ENCODE measurements at places on chromosomes 6 and 20.

DNA sequence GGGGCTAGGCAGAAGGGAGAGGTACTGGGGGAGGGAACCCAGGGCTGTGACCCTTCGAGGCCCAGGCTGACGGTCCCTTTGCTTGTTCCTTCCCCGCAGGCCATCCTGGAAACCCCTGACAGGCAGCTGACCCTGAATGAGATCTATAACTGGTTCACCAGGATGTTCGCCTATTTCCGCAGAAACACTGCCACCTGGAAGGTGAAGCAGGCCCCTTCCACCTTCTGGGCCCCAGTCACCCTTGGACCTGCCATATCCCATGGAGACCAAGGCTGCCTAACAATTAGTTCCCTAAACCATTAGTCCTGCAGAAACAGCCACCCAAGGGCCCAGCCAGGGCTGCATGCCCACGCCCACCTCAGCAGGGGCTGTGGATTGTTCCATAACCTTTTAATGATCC, 44.9 kb downstream of the FOXP4 start:
- no peak for DNase-seq
- no peak overlapping the region for H3K4me3 ChIP-seq
- no peaks in the 10 kb centered on the region for H3K27me3 ChIP-seq

- no peaks in the 10 kb centered on the region for H3K27me3 ChIP-seq
- no peak for DNase-seq
- H3K27ac ChIP-seq = no peak overlapping the region
- no peak overlapping the region for H3K4me3 ChIP-seq
- H3K36me3 ChIP-seq = no peaks in the 10 kb centered on the region
- peaks cover 4% of the 10 kb centered on the region for H3K4me1 ChIP-seq
Observed at GRCh38 chr6:85602100-85602499, 8.4 kb upstream of the SNX14 start.

- peaks cover 45% of the 10 kb centered on the region for H3K4me1 ChIP-seq
- H3K36me3 ChIP-seq = no peaks in the 10 kb centered on the region
- DNase-seq = no peak
- peaks cover 26% of the 10 kb centered on the region for H3K27me3 ChIP-seq
Observed at GRCh38 chr20:3782597-3782996, 1.3 kb upstream of the SPEF1 start.

DNA sequence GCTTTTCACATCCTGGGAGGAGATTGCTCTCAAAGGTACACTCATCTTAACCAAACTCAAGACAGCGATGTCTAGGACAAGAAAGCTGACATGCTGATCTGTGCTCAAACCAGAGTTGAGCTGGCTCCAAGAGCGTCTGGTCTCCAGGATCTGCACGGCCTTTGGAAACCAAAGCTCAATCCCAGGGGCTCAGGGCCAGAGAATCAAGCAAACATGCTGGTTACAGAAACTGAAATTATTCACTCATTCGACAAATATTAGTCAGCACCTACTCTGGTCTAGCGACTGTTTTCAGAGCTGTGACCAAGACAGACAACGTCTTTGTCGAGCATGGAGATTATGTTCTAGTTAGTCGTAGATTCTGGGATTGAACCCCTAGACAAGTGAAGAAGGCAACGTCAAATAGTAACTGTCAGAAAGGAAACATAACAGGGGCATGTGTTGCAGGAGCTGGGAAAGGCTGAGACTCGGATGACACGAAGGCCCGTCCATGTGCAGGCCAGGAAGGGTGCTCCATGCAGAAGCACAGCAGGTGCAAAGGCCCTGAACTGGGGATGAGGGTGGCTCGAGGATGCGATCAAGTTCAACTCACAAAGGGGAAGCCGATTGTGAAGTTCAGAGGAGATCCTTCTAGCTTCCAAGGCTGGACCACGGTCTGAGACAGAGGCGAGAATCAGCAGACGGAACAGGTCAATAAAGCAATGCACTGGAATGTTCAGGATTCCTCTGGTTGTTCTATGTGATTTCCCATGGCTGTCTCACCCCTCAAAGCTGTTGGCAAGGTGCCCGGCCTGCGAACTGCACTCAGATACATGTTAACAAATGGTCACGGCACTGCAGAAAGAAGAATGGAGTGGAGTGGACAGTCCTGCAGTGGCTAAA, 12.5 kb upstream of the PCK1 start:
- H3K27ac ChIP-seq = no peak overlapping the region
- peak; percentile 53 for DNase-seq
- H3K36me3 ChIP-seq = no peaks in the 10 kb centered on the region
- peaks cover 91% of the 10 kb centered on the region for H3K27me3 ChIP-seq
- peaks cover 11% of the 10 kb centered on the region for H3K4me1 ChIP-seq
- no peak overlapping the region for H3K4me3 ChIP-seq

GRCh38 chr6:169561665-169562064, 140.2 kb downstream of the WDR27 start:
- H3K27me3 ChIP-seq = no peaks in the 10 kb centered on the region
- H3K36me3 ChIP-seq = peaks cover 26% of the 10 kb centered on the region
- H3K4me1 ChIP-seq = no peaks in the 10 kb centered on the region
- DNase-seq = no peak

DNA sequence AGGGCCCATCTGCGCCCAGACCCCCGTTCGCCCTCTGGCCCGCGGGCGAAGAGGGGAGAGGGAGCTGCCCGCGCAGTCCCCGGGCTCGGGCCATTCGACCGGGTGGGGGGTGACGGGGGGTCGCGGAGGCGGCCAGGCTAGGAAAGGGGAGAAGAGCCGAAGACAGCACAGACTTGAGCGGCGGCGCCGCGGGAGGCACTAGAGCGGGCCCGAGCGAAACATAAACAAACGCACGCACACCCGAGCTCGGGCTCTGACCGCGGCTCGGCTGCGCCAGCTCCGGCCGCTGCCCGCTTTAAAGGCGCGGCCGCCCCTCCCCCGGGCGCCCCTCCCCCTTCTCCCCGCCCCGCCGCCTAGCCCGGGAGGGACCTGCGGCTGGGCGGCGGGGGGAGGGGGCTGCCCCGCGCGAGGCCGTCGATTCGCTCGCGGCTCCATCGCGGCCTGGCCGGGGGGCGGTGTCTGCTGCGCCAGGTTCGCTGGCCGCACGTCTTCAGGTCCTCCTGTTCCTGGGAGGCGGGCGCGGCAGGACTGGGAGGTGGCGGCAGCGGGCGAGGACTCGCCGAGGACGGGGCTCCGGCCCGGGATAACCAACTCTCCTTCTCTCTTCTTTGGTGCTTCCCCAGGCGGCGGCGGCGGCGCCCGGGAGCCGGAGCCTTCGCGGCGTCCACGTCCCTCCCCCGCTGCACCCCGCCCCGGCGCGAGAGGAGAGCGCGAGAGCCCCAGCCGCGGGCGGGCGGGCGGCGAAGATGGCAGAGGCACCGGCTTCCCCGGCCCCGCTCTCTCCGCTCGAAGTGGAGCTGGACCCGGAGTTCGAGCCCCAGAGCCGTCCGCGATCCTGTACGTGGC, at the start of gene FOXO3:
Gene FOXO3 (plus strand): TSS at position 455 of the 846 bp plus-strand sequence. CDS start 292 bp downstream, at position 747.
- H3K36me3 ChIP-seq = no peaks in the 10 kb centered on the region
- H3K27ac ChIP-seq = peak within 1 kb of the TSS; percentile 95
- H3K4me1 ChIP-seq = peaks cover 47% of the 10 kb centered on the region
- H3K4me3 ChIP-seq = peak within 1 kb of the TSS; percentile 94
- H3K27me3 ChIP-seq = no peaks in the 10 kb centered on the region

GRCh38 chr6:157272866-157273755, 50.2 kb downstream of the TMEM242 start:
- DNase-seq = no peak
- H3K4me1 ChIP-seq = peaks cover 24% of the 10 kb centered on the region
- H3K36me3 ChIP-seq = no peaks in the 10 kb centered on the region
- H3K4me3 ChIP-seq = peak overlapping the region; percentile 73
- H3K27ac ChIP-seq = peak overlapping the region; percentile 9

DNA sequence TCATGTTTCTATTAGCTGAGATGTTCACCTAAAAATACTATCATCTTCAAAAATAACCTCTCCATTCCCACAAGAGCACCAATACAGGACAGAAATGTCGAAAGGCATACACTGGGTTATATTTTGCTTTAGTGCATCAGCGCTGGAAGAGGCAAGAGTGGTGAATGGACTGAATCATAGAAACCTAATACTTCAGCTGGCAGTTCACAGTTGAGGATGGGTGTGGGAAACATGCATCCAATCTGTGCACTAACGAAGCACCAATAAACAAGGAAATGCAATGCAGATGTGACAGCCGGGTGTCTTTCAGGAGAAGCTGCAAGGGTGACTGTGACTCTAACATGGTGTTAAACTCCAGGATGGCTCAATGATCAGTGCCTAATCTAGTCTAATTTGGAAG, 365.8 kb downstream of the ESR1 start:
- peaks cover 12% of the 10 kb centered on the region for H3K36me3 ChIP-seq
- no peak overlapping the region for H3K27ac ChIP-seq
- DNase-seq = no peak
